ENCODE measurements at places on chromosomes 6 and 20.

DNA sequence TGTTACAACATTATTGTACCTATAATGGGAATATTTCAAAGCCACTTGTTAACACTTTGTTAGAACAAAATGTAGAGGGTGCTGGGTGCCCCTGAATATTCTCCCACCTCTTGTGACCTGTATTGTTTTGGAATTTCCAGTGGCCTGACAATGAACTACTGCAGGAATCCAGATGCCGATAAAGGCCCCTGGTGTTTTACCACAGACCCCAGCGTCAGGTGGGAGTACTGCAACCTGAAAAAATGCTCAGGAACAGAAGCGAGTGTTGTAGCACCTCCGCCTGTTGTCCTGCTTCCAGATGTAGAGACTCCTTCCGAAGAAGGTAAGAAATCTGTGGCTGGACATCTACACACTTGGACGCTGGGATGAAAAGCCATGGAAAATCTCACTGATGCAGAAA lies 28.9 kb downstream of the PLG start:
- DNase-seq, result no peak

DNA sequence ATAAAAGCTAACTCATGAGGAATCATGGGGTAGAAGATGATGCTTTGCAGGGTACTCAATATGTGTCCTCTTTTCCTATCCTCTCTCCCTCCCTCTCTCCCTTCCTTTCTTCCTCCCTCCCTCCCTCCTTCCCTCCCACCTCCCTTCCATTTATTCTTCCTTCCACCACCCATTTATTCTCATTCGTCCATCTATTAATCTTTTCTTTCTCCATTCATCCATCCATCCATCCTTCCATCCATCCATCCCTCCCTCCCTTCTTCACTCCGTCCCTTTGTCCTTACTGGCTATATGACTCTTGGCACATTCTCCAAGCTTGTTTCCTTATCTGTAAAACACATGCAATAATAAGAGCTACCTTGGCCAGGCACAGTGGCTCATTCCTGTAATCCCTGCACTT lies 40.9 kb downstream of the ARHGAP40 start:
- no peak for DNase-seq

DNA sequence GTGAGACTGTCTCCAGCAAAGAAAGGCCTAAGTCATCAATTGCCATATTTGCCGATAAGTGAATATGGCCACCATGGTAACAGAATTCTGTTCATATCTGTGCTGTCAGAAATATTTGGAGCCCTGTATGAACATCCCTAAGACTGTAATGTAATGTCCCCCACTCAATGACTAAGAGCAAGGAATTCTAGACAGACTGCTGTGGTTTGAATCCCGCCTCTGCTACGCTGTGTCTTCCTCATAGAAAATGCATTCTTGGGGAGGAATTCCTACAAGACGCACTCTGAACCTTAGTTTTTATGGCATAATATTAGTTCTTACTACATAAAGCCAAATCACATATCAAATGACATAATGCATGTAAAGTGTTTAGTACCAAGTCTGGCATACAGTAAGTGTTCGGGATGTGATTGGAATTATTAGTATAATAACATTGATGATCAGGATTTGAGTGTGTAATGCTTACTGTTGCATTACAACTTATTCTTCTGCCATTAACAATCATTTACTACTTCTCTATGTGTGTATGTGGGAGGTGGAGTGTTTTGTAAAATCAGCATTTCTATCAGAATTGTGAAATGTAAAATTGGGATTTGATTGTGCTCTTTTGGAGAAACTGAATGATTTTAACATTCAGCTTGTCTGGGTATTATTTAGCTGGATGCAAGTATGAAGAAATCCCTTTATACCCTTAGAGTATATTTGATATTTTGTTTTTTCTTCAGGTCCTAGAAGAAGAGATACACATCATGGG lies 103.0 kb downstream of the OLIG3 start:
- DNase-seq, result peak; percentile 23

DNA sequence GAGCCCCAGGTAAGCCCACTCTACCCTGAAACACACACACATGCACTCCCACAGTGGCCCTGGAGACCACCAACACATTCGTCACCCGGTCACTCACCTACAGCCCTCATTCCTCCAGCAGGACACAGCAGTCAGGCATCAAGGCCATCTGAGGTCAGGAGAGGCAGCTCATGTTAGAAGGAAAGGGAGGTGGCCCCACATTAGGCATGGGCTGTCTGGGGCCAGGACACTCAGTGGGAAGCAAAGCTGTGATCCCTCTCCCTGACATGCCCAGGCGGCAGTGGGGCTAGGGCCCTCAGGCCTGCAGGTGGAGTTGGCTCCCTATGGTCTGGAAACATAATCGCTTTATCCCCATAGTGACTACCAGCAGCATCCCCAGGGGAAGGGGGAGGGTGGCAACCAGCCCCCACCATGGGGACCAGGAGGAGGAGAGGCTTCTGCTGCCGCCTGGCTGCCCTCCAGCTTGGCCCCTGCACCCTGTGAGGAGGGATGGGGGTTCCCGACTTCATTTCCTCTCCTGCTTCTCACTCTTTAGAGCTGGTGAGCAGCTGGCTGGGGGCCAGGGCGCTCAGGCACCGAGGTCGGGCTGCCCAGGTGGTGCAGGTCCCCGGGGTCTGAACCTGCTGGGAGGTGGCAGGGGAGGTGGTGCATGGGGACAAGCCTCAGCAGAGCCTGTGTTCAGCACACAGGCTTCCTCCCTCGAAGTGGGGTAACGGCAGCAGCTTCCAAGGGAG lies 76.6 kb upstream of the CST7 start:
- no peak for DNase-seq

DNA sequence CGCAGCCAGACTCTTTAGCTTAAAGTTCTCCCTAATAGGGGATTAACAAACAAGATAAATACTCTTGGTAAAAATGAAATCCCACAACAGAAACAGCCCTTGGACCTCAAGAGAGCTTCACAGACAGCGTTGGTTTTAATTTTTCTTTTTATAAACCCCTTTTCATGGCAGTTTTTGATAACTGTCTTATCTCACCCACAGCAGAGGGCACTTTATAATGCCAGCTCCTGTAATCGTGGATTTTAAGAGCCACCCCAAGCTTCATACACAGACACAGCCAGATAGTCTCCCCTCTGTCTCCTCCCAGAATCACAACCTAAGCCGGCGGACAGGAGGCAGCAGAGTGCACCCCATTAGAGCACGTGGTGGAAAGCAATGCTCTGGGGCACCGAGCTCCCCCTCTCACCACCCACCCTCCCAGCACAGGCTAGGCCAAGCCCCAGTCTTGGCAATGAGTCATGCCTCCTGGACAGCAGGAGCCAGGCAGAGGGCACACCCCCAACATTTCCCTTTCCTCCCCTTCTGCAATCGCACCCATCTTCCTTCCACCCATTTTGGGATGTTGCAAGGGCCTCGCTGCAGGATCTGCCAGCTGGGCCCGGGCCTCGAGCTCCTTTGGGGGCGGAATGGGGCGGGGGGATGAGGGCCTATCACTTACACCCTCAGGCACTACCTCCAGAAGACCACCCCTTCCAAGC lies 2.4 kb downstream of the JAG1 start:
- DNase-seq, result peak; percentile 85

DNA sequence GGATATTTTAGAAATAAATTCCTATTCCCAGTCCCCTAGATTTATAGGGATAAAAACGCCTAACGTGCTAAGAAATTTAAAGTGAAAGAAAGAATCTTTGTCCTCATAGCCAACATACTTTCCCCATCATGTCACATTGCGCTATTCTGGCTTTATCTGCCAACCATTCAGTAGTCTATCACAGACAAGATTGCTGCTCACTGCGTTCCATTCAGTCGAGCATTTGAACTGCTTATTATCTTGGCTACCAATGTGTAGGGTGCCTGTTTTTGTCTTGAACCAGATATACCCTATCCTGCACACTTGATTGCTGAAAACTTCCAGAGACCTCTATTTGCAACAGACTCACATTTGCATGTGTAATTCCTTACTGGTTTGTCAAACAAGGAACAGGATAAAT lies 751.5 kb downstream of the EPHA7 start:
- DNase-seq, result no peak

DNA sequence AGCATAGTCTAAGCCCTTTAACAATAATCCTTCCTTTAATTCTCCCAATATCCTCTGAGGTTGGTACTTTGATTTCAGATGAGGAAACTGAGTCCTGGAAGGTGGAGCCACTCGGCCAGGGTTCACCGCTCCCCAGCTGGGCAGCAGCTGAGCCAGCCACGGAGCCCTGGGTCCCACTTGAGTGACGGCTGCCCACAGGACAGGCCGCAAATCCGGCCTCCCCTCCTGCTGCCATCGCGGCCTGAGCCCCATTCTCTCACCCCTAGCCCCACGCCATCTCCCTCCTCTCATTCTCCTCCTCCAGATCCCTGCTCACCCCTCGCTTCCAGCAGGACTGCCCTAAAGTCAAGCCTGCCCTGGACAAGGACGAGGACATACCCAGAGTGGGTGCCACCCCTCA lies 41.4 kb downstream of the AGPAT4 start:
- DNase-seq, result no peak

DNA sequence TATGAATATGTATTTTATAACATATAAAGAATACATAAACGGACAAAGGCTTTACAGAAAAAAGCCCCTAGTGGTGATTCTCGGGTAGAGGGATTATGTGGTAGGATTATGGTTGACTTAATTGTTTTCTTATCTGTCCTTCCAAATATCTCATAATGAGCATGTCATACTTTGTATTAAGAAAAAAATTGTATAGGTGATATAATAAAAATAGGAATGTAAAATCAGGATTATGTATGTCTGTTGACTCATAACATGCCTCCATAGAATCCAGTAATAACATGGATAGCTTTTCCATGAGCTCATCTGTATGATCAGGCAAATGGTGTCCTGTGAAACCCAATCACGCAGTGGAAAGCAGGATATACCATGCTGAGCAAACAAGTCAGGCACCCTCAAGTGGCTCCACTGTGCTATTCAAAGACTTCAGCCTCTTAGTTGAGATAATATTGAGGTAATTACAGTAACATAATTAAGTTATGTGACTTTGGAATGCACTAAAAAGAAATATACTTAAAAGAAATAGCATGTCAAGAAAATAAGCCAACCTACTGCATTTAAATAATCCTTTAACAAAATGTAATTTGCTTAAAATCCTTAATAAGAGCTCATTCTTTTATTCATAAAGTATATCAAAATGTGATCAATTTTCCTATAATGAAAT lies 39.6 kb upstream of the PRELID3B start:
- DNase-seq, result no peak

GRCh38 chr6:145656128-145656527 lies 79.2 kb downstream of the EPM2A start:
- DNase-seq, result no peak

- DNase-seq, result no peak
These were observed 171.2 kb upstream of the OLIG3 start for GRCh38 chr6:137665342-137665934.

DNA sequence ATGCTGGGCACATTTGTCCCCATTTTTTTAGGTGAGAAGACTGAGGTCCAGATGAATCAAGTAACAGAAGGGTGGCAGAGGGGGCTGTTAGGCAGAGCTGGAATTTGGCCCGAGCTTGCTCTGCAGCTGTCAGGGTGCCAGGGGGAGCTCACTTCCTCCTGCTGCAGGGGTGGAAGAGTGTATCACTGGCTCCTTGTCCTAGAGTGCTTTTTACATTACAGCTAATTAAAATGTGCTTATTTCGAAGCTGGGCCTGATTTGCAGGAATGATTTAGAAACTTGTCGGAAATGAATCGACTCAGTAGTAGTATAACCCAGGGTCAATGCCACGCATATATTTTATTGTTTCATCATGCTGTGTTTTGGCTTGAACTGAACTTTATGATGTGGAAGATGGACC lies 11.1 kb downstream of the TOX2 start:
- DNase-seq, result no peak

DNA sequence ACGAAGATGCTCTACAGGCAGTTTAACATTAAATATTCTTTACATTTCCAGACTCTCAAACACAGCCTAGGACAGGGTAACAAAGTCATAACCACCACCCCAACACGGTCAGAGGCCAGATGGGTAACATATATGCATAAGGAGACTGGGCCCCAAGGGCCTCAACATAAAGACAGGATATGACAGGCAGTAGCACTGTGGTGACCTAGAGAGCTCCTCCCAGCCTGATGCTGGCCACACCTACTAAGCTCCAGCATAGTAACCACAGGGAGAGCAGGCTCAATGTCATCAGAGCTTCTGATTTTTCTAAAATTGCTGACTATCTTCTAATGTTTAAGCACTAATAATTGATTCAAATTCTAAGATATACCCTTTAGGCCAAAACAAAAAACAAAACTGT lies 21.7 kb downstream of the SMLR1 start:
- no peak for DNase-seq

- peak; percentile 65 for DNase-seq
These were observed 83.5 kb downstream of the ZMYND8 start for GRCh38 chr20:47272893-47273590.

DNA sequence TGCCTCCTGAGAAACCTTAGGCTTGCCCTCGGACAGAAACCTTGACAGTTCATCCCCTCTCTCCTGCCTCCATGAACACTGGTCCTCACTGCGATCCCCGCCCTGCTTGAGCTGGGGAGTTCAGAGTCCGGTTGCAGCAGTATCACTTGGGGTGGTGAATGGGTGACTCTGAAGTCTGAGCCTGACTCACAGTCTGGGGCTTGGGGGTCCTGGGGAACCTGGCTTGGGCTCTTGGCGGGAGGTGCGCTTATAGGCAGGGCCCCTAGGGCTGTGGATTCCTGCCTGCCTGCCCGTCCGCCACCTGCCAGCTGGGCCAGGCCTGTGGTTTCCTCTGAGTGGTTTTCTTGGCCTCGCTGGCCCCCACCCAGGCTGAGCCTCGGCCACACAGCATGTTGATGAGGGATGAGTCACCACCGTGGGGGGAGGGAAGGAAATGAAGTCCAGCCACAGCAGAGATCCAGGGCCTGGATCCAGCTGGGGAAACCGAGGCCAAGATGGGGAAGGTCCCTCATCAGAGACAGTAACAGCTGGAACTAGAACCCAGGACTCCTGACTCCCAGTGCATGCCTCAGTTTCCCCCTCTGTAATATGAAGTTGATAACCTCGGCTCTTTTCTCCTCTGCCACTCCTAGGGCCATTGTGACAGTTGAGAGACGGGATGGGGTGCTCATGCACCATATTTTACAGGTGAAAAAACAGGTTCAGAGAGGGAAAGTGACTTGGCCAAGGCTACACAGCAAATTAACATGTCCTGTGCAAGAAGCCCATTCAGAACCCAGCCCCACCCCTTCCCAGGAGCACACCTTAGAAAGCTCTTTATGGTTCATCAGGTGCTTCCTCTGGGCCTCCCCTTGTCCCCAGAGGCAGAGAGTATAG lies 9.2 kb downstream of the FOXS1 start:
- peak; percentile 88 for DNase-seq

DNA sequence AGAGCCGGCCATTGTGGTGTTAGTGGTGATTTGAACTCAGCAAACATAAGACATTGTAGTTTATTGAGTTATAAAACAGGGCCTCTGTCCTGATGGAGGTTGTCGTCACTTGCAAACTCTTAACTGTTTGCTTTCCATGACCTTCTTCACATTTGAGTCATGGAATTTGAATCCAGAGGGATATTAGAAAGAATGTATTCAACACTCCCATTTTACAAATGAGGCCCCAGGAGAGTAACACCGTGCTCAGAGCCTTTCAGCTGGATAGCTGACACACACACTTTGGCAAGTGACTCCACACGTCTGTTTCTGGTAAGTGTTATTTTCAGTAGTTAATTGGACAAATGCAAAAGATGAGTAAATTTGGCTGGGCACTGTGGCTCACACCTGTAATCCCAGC lies 72.4 kb upstream of the XRN2 start:
- DNase-seq, result no peak

- DNase-seq, result no peak
These were observed 38.5 kb downstream of the PTGIS start for GRCh38 chr20:49529470-49529869.

GRCh38 chr20:51531141-51531710 lies 11.3 kb downstream of the NFATC2 start:
- peak; percentile 80 for DNase-seq

GRCh38 chr6:138926579-138926978 lies 61.5 kb downstream of the REPS1 start:
- no peak for DNase-seq

All from RCC 7860 (cell line).